ENCODE measurements at places on chromosomes 16 and 17. TPM values are rescaled to one million over a fixed set of nuclear protein-coding genes. Genes with fewer than 3 reads are reported as not detected.

CNTNAP1 gene
- 0.04 TPM for polyA plus RNA-seq

C17orf67 gene
- 1.6 TPM for polyA plus RNA-seq

KRT15 gene
- polyA plus RNA-seq: not detected

STH gene
- polyA plus RNA-seq: not detected

ULK2 gene
- 7.3 TPM for polyA plus RNA-seq

CDH8 gene
- not detected for polyA plus RNA-seq

ITGAD gene
- not detected for polyA plus RNA-seq

GAS2L2 gene
- polyA plus RNA-seq: not detected

PIK3R5 gene
- polyA plus RNA-seq: 47.6 TPM

LLGL1 gene
- polyA plus RNA-seq: 2.0 TPM

SPOP gene
- 121 TPM for polyA plus RNA-seq

CCL14 gene
- polyA plus RNA-seq: not detected

SLFN12 gene
- 2.8 TPM for polyA plus RNA-seq

INCA1 gene
- polyA plus RNA-seq: not detected

C17orf58 gene
- polyA plus RNA-seq: not detected

AATK gene
- not detected for polyA plus RNA-seq

RGS11 gene
- not detected for polyA plus RNA-seq

ATP2C2 gene
- polyA plus RNA-seq: 0.20 TPM

AMDHD2 gene
- 22.5 TPM for polyA plus RNA-seq

MT1M gene
- not detected for polyA plus RNA-seq

CDH13 gene
- not detected for polyA plus RNA-seq

TMC6 gene
- 247 TPM for polyA plus RNA-seq

MYH8 gene
- polyA plus RNA-seq: not detected

TMEM235 gene
- not detected for polyA plus RNA-seq

FGF11 gene
- not detected for polyA plus RNA-seq

TP53TG3B gene
- not detected for polyA plus RNA-seq

P2RX1 gene
- polyA plus RNA-seq: not detected

KCNH6 gene
- not detected for polyA plus RNA-seq

TAT gene
- 0.53 TPM for polyA plus RNA-seq

ITGAL gene
- 135 TPM for polyA plus RNA-seq

BAIAP2 gene
- 4.9 TPM for polyA plus RNA-seq

OR1F1 gene
- polyA plus RNA-seq: not detected

CHAD gene
- polyA plus RNA-seq: not detected

MAP2K6 gene
- polyA plus RNA-seq: 21.3 TPM

FAM171A2 gene
- polyA plus RNA-seq: 0.16 TPM

PYY gene
- polyA plus RNA-seq: not detected

KRTAP4-1 gene
- not detected for polyA plus RNA-seq

C16orf92 gene
- not detected for polyA plus RNA-seq

COASY gene
- polyA plus RNA-seq: 56.0 TPM

TMC8 gene
- 94.4 TPM for polyA plus RNA-seq

HIGD1B gene
- polyA plus RNA-seq: not detected

ASIC2 gene
- polyA plus RNA-seq: not detected

CHST5 gene
- polyA plus RNA-seq: not detected

KRT27 gene
- not detected for polyA plus RNA-seq

APOH gene
- polyA plus RNA-seq: not detected

PRR35 gene
- not detected for polyA plus RNA-seq

PROCA1 gene
- 1.4 TPM for polyA plus RNA-seq

CCL22 gene
- polyA plus RNA-seq: not detected

SLC12A3 gene
- not detected for polyA plus RNA-seq

CLEC10A gene
- polyA plus RNA-seq: not detected

KCNJ16 gene
- polyA plus RNA-seq: not detected

MMP28 gene
- polyA plus RNA-seq: 33.1 TPM

SPHK1 gene
- polyA plus RNA-seq: 0.45 TPM

Measured in naive thymus-derived CD4-positive, alpha-beta T cell (primary cell).